ENCODE measurements at places on chromosomes 13 and 19.

DNA sequence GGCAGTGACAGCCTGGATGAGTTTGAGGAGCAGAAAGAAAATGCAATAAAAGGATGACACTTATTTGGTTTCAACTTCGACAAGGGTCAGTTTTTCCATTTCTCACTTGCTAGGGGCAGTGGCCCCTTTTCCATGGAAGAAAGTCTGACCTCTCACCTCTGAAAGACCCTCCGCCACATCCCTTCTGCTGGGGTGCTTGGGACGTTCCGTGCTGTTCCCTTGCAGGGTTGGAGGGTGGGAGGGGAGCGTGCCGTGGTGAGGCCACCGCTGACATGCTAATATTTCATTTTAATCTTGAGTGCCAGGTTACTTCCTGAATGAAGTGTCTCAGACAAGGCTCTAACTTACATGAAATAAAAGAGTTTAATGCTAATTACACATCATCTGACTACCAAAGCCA, 5.2 kb upstream of the ZNF536 start:
- DNase-seq: no peak

GRCh38 chr19:294946-295686, 3.9 kb upstream of the PLPP2 start:
- no peak for DNase-seq

GRCh38 chr13:73876323-73876722, 257.9 kb downstream of the KLF12 start:
- DNase-seq: no peak

GRCh38 chr19:35125749-35126623, 8.9 kb downstream of the LGI4 start:
- no peak for DNase-seq

- no peak for DNase-seq
These were observed 8.0 kb downstream of the TEX101 start for GRCh38 chr19:43422689-43423066.

- no peak for DNase-seq
These were observed 124.2 kb downstream of the CACNA1A start for GRCh38 chr19:13381827-13382632.

DNA sequence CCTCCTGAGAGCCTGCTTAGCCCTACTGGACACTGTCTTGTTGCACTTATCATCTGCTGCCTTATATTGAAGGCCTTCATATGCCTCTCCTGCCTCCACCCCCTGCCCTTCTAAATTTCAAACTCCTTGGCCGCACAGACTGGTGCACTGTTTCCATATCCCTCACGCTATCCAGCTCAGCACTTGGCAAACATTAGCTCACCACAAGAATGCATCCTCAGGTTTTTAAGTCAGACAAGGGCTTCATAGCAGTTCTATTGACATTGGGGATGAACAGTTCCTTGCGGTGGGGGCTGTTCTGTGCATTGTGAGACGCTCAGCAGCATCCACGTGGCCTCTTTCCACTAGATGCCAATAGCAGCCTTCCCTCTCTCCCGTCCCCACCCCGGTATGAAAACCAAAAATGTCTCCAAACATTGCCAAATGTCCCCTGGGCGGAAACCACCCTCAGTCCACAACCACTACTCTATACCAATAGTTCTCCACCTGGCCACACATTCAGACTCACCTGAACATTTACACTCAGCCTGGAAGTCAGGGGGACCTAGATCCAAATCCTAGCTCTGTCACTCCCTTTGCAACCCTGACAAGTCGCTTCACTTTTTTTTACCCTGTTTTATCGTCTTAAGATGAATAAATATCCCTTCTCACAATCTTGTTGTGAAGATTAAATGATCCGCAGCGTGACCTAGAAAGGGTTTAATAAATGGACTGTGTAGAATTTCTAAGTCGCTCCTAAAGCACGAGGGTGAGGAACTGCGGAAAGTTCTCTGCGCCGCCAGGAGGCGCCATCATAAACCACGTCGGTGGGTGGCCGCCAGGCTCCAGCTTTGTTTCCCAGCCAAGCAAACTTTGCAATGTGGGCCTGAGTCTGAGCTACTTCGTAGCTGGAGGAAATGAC, 3.6 kb upstream of the CEACAM3 start:
- DNase-seq: no peak

- no peak for DNase-seq
These were observed 53.9 kb downstream of the C13orf46 start for GRCh38 chr13:113919761-113920559.

DNA sequence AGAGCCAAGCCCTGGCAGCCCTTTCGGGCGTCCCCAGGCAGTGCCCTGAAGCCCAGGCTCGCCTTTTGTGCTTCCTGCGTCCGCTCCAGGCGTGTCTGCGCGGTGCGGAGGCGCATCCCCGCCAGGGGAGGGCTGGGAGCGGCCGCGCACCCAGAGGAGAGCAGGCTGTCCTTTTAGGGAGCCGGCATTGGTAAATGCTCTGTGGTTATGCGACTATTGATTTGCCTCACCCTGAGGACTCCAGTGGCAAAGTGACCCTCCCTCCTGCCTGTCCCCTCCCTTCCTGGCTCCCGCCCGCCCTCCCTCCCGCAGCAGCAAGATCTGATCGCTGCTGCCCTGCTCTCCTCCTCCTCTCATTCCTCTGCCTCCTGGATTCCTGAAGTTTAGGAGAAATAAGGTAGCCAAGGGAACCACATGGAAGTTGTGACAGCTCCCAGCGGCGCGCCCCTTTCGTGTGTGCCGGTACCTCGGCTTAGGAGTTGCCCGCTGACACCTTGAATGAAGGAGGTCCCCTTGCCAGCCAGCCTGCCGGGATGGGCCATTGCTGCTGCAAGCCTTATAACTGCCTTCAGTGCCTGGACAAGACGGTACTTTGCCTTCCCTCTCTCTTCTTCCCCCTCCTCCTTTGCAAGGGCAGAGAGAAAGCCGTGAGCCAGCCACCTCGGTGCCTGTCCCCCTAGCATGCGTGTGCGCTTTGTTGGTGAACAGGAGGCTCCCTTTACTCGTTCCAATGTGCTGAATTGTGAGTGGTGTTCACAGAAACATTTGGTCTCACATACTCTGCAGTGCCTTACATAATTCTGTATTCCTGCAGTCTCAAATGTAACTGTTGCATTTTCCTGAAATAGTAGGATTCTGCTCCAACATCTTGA, 166.9 kb downstream of the SLC7A1 start:
- DNase-seq: no peak

- no peak for DNase-seq
These were observed 577.9 kb downstream of the LMO7 start for GRCh38 chr13:76214001-76214400.

DNA sequence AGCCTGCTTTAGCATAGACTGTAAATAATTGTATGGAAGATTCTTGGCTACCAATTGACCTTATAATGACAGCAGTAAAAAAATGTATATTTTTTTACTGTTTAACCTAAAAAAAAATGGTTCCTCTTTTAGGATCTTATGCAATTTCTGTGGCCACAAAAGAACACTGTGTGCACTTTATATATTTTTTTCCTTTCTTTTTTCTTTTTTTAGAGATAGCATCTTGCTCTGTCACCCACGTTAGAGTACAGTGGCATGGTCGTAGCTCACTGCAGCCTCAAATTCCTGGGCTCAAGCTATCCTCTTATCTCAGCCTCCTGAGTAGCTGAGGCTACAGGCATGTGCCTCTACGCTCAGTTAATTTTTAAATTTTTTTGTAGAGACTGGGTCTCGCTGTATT, 6.1 kb downstream of the FLT3 start:
- DNase-seq: no peak

- DNase-seq: no peak
These were observed 94.2 kb downstream of the USP12 start for GRCh38 chr13:27077451-27077850.

- DNase-seq: peak; percentile 61
These were observed 42.6 kb upstream of the AMER2 start for GRCh38 chr13:25214491-25215252.

GRCh38 chr13:98599502-98600328, 22.8 kb upstream of the STK24 start:
- no peak for DNase-seq

- no peak for DNase-seq
These were observed 157.0 kb downstream of the KDM4B start for GRCh38 chr19:5125797-5126497.

DNA sequence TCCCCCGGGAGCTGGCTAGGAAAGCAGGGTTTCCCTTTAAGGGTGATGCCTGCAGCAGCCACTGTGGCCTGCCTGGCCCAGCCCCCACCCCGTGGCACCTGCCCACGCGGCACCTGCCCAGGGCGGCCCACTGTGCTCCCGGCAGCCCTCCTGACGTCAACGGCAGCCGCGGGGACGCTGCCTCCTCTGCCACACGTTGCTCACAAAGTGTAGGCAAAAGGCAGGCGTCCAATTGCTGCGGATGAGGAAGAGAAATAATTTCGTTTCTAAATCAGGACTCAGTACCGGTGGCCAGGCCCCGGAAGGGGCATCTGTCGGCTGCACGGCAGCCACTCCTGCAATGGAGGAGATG, 122.3 kb downstream of the URI1 start:
- DNase-seq: no peak

- peak; percentile 40 for DNase-seq
These were observed 62.9 kb downstream of the ZC3H13 start for GRCh38 chr13:45989607-45990006.

GRCh38 chr19:19061506-19061905, 2.3 kb upstream of the SLC25A42 start:
- DNase-seq: no peak

GRCh38 chr19:2729943-2730818, 9.0 kb upstream of the DIRAS1 start:
- no peak for DNase-seq

DNA sequence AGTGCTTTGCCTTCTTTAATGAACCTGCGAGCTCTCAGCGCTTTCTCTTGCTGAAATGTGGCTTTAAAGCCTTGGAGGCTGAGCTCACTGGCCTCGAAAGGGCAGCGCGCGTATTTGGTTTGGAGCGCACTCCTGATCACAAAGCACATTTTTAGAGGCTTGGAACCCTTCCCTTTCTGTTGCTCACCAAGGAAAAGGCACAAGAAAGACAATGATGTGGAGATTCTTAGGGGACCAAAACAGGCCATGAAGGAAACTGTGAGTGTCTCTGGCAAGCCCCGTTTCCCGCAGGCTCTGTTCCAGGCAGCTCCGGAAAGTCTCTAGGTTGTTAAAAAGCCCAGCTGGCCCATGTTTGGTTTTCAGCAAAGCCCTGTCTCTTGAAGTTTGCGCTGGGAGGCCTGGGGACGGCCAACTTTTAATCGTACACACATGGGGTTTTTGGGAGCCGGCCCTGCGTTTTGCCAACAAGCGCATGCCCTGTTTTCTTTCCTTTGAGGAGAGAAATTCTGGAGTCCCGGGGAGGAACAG, 9.4 kb upstream of the SPC24 start:
- no peak for DNase-seq

DNA sequence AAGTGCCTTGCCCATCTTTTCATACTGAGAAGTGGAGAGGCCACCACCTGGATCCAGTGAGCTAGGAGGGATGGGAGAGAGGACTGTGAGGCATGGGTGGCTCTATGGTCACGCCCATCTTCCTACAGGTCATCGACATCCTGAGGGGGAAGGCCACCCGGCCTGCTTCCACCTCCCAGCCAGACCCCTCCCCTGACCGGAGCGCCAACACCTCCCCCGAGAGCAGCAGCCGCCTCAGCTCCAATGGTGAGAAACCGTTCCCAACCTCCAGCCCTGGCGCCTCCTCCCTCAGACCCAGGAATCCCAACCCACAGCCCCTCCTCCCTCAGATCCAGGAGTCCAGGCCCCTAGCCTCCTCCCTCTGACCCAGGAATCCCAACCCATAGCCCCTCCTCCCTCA, 10.1 kb downstream of the BCL3 start:
- no peak for DNase-seq

DNA sequence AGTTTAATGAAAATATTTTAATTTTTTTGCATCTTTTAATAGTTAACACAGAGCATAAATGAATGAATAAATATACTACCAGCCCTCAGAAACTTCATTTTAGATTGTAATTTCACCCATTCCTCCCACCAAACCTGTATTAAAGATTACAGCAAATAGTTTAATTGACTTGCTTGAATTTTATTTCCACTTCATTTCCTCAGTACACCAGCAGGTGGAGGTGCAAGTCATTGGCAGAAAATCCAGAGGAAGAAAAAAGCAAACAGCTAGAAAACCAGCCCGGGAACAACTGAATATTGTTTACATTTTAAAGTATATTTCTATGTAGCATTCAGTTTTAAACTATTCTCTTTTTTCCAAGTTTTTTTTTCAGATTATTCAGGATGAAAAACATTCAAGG, 177.8 kb downstream of the OLFM4 start:
- DNase-seq: no peak

DNA sequence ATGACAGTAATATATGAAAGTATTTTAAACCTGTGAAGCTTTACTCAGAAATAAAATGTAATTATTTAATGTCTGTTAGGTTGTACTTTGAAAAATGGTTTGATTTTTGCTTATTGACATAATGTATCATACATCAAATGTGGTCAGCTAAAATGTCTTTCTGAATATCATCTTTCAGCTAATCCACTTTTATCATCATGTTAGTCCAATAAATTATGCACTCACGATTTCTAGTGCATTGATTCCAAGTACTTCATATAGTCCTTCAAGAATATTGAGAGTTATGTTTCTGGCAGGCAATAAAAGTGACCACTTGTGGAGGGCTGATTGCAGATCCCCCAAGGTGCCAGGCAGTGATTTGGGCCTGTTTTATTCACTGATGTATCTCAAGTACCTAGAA, 1204.1 kb downstream of the OLFM4 start:
- DNase-seq: no peak

DNA sequence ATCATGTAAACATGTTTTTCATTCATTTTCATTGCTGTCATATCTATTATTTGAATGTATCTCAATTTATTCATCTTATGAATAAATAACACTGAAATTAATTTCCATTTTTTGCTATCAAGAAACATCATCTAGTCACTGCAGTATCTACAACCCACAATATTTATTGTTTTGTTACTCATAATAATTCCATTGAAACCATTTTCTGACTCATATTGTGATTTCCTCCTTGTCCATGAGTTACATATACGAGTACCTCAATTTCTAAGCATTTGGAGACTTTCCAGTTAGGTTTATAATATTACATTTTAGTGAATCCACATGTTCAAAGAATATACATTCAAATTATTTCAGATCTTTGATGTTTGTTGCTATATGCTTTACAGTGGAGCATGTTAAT, 1524.0 kb downstream of the SLITRK1 start:
- DNase-seq: peak; percentile 15

DNA sequence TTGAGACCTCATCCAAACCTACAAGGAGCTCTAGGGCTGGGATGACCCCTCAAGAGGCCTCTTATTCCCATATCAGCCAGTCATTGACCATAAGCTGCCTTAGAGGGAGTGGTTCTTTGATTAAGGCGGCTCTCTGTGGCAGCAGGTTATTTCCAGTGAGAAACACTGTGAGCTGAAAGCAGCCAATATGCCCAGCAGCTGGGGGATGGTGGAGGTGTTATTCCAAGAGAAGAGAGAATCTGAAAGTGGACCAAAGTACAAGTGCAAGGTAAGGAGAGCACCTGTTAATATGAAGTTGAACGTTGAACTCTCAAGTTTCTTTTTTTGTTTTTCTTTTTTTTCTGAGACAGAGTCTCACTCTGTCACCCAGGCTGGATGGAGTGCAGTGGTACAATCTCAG, 20.2 kb upstream of the FNDC3A start:
- no peak for DNase-seq

GRCh38 chr13:84297251-84297650, 415.0 kb upstream of the SLITRK1 start:
- DNase-seq: no peak

- DNase-seq: no peak
These were observed 379.3 kb upstream of the SGCG start for GRCh38 chr13:22801402-22802003.

GRCh38 chr13:80145171-80145690, 195.7 kb downstream of the SPRY2 start:
- no peak for DNase-seq

- no peak for DNase-seq
These were observed 3.2 kb downstream of the MAG start for GRCh38 chr19:35294859-35295791.
